Spinal cord (tissue), 10 donors: ENCODE measurements at places on chromosomes 1 and 21.

GRCh38 chr1:92356956-92357355 lies 58.1 kb downstream of the RPAP2 start:
- no peak for DNase-seq

DNA sequence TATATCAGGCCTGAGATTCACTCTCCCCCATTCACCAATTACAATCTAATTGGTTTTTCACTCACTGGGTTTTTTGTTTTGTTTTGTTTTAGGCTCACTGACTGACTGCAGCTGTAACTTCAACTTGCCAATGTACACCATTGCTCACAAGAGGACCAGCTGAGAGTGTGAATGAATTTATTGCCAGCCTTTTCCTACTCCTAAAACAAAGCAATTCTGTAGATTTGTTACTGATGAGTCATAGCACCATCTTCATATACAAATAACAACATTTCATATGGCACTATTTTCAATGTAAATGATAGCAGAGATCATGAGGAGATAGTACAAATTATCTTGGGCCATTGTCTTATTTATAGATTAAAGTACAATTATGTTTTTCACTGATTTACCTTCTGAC lies 76.0 kb upstream of the DPYD start:
- DNase-seq, result no peak

DNA sequence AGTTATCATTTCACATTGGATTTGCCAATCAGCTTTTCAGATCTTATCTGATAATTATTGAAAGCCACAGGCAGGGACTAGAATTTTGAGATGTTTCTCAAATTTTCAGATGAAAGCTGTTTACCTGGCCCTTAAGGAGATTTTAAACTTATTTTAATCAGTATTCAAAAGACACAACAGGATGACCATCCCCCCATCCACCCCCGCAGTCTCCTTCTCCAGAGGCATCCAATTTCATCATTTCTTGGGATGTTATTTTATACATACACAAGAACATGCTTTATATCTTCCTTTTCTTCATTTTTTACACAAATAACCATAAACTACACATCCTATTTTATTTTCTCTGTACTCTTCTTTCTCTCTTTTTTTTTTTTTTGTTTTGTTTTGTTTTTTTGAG lies 470.9 kb downstream of the SMYD3 start:
- DNase-seq, result no peak

GRCh38 chr1:92951141-92951582 lies 10.1 kb downstream of the DIPK1A start:
- DNase-seq, result no peak

GRCh38 chr1:115323366-115324004 lies 14.6 kb downstream of the NGF start:
- no peak for DNase-seq

DNA sequence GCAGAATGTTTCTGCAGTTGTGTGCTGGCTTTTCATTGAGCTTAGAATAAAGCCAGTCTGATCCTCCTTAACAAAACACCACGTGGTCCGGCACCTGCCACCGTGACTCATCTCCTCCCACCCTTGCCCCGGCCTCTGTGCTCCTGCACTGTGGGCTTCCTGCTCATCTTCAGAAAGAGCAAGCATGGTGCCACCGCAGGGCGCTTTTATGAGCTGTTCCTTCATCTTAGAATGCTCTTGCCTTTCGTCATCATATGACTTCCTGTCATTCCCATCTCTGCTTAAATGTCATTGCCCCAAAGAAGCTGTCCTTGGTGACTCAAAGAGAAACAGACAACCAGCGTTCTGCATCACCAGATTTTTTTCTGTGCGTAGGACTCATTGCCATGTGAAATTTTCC lies 117.8 kb downstream of the HHAT start:
- DNase-seq, result no peak

DNA sequence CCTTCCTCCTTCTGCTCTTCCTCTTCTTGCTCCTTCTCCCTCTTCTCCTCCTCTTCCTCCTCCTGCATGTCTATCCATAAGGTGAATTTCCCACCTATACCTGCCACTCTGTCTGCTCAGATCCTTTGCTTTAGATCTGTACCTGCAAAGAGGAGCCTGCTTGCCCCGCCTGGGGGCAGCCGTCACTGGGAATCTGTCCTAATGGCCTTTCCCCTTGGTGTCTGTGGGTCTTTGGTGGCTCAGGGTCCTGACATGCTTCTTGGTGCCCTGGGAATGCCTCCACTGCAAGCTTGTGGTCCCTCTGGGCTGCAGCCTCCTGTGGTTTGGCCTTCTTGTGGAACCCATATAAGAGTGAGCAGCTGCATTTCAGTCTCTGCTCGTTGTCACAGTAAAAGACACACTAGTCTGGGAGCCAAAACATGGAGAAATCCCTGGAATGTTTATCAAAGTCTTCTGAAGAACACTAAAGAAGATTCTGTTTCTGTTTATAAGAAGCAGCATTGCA lies 79.5 kb upstream of the CSF3R start:
- no peak for DNase-seq

DNA sequence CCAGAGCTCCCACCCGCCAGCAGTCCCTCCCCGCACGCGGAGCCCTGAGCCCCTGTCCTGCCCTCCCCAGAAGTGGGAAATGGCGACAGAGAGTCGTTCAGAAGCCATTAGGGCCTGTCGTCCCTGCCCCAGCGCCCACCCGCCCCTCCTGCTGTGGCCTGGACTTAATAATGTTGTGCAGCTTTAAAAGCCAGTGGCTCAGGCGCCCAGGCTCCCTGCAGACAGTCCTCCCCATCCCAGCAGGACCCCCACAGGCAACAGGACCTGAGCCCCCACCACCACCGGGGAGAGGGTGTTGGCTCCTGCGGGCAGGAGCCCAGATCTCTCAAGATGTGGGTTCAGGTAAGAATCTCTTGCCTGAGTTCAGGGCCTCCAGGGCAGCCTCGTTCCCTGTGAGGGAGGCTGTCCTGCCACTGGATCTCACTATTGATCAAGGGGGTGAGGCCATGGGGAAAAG lies 125.3 kb upstream of the RUNX3 start:
- DNase-seq, result no peak

- no peak for DNase-seq
Measured at GRCh38 chr1:203173566-203173965, 2.1 kb downstream of the MYBPH start.

GRCh38 chr1:193190096-193190744 lies 3.8 kb upstream of the B3GALT2 start:
- DNase-seq, result no peak

DNA sequence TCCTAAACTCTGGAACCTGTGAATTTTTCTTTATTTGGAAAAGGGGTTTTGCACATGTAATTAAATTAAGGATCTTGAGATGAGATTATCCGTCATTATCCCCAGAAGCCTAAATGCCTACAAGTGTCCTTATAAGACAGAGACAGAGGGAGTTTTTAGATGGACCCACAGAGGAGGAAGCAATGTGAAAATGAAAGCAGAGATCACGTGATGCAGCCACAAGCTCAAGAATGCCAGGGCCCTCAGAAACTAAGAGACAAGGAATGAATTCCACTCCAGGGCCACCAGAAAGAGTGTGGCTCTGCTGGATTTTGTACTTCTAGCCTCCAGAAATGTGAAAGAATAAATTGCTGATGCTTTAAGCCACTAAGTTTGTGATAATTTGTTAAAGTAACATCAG lies 183.6 kb upstream of the UBE2U start:
- no peak for DNase-seq

GRCh38 chr1:185287451-185287850 lies 29.6 kb downstream of the IVNS1ABP start:
- no peak for DNase-seq

DNA sequence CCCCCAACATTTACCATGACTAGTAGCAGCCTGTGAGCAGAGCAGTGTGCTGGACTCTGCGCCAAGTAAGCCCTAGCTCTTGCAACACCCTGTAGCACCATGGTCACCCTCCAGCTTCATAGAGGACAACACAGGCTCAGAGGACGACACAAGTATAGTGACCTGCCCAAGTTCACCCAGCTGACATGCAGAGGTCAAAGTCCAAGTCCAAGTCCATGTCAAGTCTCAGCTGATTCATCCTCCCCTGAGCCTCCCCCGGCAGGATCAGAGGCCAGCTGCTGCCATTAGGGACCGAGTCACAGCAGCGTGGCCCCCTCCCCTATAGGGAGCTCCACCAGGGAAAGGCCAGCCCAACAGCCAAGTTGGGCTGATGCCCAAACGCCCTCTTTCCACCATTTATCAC lies 15.9 kb downstream of the SDC3 start:
- DNase-seq, result no peak

- no peak for DNase-seq
Measured at GRCh38 chr1:178877896-178878295, 7.0 kb upstream of the ANGPTL1 start.

- no peak for DNase-seq
Measured at GRCh38 chr1:212955961-212956620, 5.8 kb downstream of the VASH2 start.

DNA sequence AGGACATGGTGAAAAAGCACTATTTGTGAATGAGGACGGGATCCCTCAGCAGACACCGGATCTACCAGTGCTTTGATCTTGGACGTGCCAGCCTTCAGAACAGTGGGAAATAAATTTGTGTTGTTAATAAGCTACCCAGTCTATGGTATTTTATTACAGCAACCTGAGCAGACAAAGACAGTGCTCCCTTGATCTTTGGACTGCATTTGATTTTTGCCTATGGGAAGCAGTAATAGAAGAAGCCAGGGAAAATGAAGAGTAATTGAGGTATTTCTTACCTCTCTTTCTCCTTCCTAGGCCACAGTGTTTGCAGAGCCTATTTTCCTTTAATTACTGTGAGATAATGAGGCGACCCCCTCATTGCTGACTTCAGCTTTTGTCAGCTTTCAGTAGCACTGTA lies 87.9 kb downstream of the PDE4B start:
- no peak for DNase-seq

- no peak for DNase-seq
Measured at GRCh38 chr1:2449636-2450454, 26.2 kb upstream of the PLCH2 start.

DNA sequence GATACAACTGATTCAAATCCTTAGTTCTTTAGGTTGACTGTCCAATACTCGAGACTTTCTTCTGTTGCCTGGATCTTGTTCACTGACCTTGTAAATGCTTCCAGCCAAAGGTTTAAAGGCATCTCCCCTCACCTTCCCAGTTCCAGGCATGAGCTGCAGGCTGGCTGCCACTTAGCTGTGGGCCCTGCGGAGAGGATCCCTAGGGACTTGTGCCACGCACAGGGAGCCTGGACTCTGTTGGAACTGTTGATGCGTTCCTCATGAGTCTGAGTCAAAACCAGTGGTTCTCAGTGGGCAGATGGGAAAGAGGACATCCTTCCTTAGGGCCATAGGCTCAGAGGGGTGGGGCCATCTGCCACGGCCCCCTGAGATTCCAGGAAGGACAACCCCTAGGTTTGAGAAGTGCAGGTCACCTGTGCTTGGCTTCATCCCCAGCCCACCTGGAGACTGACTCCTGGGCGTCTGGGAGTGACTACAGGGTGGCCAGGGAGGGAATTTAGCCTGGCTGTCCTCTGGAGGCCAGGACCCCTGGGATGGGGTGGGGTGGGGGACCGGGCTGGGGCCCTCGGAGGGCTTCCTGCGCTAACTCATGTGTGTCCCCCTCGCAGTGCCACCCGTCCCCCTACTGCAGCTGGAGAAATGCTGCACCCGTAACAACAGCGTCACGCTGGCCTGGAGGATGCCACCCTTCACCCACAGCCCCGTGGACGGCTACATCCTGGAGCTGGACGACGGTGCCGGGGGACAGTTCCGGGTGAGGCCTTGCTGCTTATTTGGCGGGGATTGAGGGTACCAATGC lies 37.6 kb upstream of the GNPAT start:
- no peak for DNase-seq

DNA sequence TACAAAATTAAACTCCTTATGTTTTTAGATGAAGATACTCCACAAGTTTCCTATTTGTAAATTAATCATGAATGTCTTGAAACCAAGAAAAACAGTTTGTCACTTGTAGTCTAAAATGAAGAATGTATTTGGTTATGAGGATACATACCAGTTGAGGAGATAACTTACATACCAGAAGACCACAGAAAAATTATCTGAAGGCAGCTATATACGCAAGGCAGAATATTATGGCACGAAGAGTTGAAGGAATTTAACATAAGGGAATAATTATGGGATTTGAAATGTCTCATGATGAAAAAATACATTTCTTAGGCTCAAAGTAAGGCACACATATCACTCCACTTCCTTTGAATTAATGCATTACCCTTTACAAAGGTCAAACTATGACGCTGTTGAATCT lies 73.3 kb downstream of the IFI44 start:
- DNase-seq, result no peak

DNA sequence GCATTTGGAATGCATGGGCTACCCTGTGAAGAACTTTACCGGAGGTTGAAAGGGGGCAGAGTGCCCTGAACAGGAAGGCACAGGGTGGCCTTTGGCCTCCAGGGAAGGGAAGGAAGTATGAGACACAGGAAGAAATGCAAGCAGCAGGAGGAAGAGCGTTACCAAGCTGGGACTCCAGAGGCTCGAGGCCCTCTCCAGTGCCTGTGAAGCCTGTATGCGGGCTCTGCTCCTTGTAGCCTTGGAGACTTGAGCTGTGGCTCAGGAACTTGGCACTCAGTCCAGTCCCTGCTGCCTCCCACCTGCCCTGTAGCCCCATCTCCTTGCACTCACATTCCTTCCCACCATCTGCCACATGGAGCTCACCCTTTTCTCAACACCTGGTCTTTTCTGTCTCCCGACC lies 33.5 kb upstream of the RNF19B start:
- DNase-seq, result peak; percentile 42

DNA sequence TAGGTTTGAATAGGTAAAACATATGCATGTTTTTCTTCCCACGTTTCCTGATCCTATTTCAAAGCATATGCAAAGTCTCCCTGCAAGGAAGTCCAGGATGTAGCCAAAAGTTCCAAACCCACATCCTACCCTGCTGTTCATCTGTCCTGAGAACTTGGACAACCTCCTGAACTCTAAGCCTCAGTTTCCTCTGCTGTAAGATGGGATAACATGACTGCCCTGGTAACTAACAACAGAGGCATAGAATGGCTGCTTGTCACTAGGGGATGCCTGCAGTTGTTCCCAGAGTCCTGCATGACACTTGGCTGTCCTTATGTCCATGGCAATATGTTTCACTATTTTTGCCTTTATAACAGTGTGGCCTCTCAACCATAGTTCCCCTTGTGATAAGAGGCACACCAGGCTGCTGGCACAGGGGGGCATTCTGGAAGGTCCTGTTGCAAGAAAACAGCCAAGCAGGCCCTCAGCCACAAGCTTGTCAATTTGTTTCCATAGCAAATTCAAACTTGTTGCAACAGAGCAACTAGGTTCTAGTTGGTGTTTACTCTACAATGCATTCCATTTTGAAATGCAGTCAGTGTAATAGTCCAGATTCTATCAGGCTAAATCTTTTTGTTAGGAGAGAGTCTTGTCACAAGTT lies 1.5 kb upstream of the HDGF start:
- no peak for DNase-seq

- no peak for DNase-seq
Measured at GRCh38 chr1:77459881-77460280, 178.1 kb downstream of the AK5 start.

DNA sequence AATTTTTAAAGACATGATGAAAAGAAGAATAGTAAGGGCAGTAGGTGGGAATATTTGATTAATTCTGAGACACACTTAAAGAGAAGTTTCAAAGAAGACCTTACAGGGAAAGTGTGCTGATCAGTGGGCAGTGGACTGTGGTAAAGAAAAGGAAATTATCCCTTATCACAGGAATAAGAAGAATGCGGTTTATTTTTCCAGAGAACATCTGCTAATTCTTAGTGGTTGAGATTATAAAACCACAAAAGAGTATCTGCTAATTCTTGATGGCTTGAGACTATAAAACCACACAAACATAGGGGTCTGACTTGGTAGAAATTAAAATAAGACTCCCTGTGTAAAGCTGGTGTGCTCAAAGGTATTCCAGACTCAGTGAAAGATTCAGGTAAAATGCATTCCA lies 60.0 kb upstream of the KCTD3 start:
- DNase-seq, result no peak
